Hematopoietic multipotent progenitor cell (in vitro differentiated cells): ENCODE measurements at places on chromosomes 7 and 10. TPM values are rescaled to one million over a fixed set of nuclear protein-coding genes. Genes with fewer than 3 reads are reported as not detected.

DNA sequence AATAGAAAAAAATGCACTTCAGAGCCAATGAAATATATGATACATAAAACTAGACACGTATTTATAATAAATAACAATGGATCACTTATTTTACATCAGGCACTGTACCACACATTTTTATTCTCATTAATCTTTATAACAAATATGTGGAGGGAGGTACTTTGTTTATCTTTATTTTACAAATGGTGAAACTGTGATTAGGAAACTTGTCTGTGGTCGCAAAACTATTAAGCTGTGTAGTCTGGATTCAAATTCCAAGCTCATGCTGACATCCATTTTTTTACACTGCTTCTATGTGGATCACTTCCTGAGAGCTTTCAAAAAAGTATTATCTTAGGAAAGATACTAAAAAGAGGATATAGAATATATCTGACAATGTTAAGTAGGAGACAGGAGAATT lies 978.6 kb downstream of the SORCS1 start:
- no peak for DNase-seq

ARMC3 gene
- 0.54 TPM for total RNA-seq

DNA sequence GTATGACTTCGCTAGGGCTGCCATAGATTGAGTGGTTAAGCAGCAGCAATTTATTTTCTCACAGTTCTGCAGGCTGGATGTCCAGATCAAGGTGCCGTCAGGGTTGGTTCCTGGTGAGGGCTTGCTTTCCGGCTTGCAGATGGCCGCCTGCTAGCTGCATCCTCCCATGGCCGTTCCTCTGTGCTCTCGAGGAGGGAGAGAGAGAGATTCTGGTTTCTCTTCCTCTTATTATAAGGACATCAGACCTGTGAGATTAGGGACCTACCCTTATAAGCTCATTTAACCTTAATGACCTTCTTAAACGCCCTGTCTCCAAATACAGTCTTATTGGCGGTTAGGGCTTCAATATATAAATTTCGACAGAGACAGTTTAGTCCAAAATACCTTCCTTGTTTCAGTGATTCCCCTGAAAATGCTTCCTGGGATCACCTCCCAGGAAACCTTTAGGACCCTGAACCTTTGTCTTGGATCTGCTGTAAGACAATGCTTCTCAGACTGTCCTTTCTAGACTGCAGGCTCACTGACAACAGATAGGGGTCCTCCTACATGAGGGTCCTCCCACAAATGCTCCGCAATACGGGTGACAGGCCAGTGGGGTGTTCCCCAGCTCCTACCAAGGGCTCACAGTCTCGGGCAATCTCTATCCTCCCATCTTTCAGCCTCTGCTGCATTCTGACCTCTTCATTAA lies 82.5 kb upstream of the BAIAP2L1 start:
- DNase-seq = no peak

DNA sequence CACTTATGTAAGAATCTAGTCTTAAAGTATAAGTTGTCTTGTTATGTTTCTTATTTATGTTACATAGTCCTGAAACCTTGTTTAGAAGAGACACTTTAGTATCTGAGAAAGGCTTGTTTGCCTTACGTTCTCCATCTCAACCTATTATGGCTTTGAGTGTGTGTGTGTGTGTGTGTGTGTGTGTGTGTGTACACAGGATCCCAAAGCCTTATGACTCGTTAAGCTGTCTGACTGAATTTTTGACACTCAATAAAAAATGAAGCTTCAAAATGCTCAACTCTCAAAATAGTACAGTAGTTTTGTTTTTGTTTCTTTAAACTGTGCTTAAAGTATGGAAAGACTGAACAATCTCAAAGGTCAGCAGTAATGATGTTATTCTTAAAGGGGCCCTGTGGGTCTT lies 18.0 kb downstream of the CALU start:
- no peak for DNase-seq

- DNase-seq = no peak
Observed at GRCh38 chr7:137032436-137032835, 164.0 kb downstream of the CHRM2 start.

- DNase-seq = peak; percentile 4
Observed at GRCh38 chr10:30581779-30582380, 47.7 kb downstream of the LYZL2 start.

NANOS1 gene
- total RNA-seq = 0.27 TPM

MBLAC1 gene
- total RNA-seq = 3.5 TPM

OR2A42 gene
- total RNA-seq = under 0.01 TPM

MYL10 gene
- not detected for total RNA-seq

DNA sequence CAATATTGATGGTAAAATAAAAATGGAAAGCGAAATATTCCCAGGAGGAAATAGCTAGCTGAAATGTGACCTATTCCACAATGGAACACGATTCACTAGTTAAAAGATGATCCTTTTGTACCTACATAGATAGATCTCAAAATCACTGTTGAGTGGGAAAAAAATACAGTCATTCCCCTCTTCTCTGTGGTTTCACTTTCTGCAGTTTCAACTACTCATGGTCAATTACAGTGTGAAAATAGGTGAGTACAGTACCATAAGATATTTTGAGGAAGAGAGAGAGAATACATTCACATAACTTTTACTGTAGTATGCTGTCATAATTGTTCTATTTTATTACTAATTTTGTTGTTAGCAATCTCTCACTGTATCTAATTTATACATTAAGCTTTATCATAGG lies 56.0 kb upstream of the COL13A1 start:
- DNase-seq = no peak

PNLIPRP2 gene
- not detected for total RNA-seq

GRCh38 chr10:36342781-36343180 lies 700.7 kb upstream of the FZD8 start:
- no peak for DNase-seq

UNCX gene
- not detected for total RNA-seq

GRCh38 chr10:108817584-108817983 lies 1105.7 kb downstream of the XPNPEP1 start:
- no peak for DNase-seq

- DNase-seq = no peak
Observed at GRCh38 chr10:81848514-81848913, 26.5 kb upstream of the NRG3 start.

HIP1 gene
- total RNA-seq = 19.4 TPM

C10orf53 gene
- under 0.01 TPM for total RNA-seq

DNA sequence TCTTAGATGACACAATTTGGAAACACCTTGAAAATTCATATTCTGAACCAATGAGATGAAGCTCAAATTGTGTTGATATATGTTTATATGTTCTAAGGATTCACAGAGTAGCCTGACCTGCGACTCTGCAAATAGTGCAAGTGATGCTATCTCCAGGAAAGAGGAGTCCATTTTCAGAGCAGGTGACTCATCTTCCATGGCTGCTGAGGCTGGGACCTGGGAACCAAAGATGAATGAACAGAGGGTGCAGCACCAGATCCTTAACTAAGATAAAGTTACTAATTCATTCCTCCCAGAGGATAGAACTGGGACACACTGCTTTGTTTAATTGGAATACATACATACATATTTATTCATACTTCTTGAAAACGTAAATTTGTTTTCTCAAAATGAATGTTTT lies 240.6 kb upstream of the SEMA3C start:
- no peak for DNase-seq

GRM8 gene
- not detected for total RNA-seq

SERPINE1 gene
- total RNA-seq = 14.8 TPM

GRCh38 chr7:4880218-4880617 lies 3.3 kb downstream of the RADIL start:
- DNase-seq = no peak

- DNase-seq = no peak
Observed at GRCh38 chr10:48531486-48531885, 73.4 kb downstream of the ARHGAP22 start.

GRCh38 chr10:61951144-61951483 lies 49.6 kb downstream of the ARID5B start:
- no peak for DNase-seq

ECHDC3 gene
- 11.8 TPM for total RNA-seq

TSPAN12 gene
- total RNA-seq = 0.81 TPM

DNA sequence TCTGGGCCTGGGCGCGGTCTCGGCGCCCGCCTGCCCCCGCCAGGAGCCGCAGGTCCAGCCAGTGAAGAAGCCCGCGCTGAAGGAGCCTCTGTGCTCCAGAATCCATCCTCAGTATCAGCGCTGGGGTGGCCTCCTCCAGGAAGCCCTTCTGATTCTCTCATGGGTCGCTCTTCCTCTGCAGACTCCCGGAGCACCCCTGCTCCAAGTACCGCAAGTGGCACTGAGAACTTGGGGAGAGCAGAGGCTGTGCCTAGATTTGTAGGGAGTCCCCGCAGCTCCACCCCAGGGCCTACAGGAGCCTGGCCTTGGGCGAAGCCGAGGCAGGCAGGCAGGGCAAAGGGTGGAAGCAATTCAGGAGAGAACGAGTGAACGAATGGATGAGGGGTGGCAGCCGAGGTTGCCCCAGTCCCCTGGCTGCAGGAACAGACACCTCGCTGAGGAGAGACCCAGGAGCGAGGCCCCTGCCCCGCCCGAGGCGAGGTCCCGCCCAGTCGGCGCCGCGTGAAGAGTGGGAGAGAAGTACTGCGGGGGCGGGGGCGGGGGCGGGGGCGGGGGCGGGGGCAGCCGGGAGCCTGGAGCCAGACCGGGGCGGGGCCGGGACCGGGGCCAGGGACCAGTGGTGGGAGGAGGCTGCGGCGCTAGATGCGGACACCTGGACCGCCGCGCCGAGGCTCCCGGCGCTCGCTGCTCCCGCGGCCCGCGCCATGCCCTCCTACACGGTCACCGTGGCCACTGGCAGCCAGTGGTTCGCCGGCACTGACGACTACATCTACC lies at the start of gene ALOX5:
Gene ALOX5, plus strand, starts transcription at position 641 of the 774 bp plus-strand sequence. Its CDS starts 64 bp downstream, at position 705.
- DNase-seq = peak; percentile 37
